ENCODE measurements at places on chromosomes 2 and 18.

GRCh38 chr18:36028859-36029258 lies 38.5 kb downstream of the RPRD1A start:
- DNase-seq = no peak

- DNase-seq = no peak
Measured at GRCh38 chr2:222293660-222294630, 4.9 kb downstream of the PAX3 start.

- no peak for DNase-seq
Measured at GRCh38 chr18:63207835-63208234, 111.7 kb downstream of the BCL2 start.

DNA sequence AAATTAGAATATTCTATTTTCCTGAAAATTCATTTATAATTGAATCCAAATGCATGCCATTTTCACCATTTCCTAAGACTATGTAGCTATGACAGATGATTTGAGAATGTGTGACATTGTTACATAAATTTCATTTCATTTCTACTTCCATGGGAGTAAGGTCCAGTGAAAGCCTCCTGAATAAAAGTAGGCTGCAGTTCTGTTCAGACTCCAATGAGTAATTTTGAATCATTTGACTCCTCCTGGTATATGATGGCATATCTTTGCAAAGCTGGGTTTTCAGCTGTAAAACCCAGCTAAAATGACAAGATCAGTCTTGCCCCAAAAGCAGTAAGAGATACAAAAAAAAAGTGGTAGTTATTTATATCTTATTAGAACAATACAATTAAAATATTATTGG lies 101.0 kb upstream of the DNAJC10 start:
- DNase-seq = no peak

GRCh38 chr2:223815884-223816570 lies 21.4 kb downstream of the AP1S3 start:
- no peak for DNase-seq

GRCh38 chr18:79111483-79111882 lies 42.3 kb downstream of the ATP9B start:
- no peak for DNase-seq

DNA sequence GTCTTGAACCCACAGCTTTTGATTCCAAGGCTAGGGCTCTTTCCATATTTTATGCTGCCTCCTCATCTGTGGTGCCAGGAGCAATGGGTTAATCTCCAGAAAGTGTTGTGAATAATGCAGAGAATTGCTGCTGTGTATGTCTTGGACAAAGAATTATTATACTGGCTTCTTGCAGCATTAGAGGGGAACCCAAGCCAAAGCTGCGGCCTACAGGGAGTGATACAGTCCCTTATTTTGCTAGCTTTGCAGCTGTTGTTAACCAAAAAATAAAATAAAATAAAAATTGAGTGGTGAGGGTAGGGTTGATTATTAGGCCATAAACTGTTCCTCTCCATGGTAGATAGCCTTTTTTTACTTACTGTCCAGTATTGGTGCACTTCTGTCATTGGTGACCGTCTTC lies 16.7 kb downstream of the WIPF1 start:
- no peak for DNase-seq

Data from SW480 (cell line).